ENCODE measurements at places on chromosomes 12 and 14.

GRCh38 chr14:88683119-88683518 lies 109.6 kb downstream of the EML5 start:
- no peak for DNase-seq

DNA sequence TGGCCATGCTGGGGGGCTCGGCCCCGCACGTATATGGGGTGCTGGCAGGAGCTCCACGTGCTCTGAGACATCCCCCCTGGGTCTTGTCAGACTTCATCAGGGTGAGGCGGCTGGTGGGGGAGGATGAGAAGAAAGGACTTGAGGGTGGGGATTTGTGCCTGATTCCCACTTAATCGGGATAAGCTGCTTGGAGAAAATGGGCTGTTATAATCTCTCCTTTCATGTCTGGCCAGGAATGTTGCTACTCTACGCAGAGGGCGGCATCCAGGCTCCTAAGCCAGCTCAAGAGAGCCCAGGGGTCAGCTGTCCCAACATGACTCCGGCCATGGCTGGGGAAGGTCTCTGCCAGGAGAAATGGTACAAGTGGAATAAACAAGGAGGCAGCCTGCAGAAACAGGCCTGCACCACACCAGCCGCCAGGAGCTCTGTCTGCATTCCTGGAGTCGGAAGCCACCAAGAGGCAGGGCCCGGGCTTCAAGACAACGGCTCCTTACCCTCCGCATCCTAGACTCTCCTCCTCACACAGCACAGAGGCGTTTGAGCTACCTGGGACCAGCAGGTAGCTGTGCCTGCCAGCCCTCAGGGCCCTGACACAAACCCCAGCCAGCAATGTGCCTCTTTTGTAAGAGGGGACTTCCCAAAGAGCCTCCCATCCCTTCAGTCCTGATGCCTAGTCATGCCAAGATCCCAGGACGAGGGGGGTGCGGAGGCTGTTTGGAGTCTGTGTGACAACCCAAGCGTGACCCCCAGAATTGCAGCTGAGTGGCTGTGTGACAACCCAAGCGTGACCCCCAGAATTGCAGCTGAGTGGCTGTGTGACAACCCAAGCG lies 195.8 kb upstream of the DIO3 start:
- DNase-seq: peak; percentile 28

GRCh38 chr14:56004323-56004722 lies 113.9 kb upstream of the PELI2 start:
- DNase-seq: no peak

- DNase-seq: no peak
Observed at GRCh38 chr12:22656831-22657230, 31.9 kb downstream of the ETNK1 start.

GRCh38 chr14:102080183-102081080 lies 6.4 kb downstream of the HSP90AA1 start:
- no peak for DNase-seq

GRCh38 chr14:61381553-61381952 lies 60.2 kb downstream of the PRKCH start:
- DNase-seq: no peak

- no peak for DNase-seq
Observed at GRCh38 chr14:24246765-24247212, 4.4 kb upstream of the TINF2 start.

DNA sequence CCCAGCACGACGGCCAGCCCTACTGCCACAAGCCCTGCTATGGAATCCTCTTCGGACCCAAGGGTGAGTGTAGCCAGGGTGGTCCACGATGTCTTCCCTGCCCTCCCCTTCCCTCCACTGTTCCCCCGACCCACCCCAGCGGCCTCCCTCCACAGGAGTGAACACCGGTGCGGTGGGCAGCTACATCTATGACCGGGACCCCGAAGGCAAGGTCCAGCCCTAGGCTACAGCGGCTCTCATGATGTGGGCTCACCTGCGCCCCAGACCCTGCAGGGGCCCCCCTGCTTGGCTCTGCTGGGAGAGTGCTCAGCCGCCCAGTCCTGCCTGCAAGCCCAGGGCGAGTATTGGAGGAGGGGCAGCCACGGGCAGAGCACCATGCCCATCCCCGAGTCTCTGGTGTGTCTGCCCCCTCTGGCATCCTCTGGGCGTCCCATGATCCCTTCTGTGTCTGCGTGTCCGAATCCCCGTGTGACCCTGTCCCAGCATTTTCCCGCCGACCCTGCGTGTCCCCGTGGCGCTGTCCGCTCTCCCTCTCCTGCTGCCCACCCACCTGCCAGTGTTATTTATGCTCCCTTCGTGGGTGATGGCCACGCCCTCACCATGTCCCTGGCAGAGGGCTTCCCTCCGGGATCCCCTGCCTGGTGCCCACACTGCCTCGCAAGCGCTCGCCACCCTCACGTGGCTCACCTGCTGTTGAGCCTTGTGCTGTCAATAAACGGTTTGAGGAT lies 5.0 kb downstream of the CRIP2 start:
- no peak for DNase-seq

- peak; percentile 89 for DNase-seq
Observed at GRCh38 chr14:21106498-21107282, 5.8 kb downstream of the TMEM253 start.

DNA sequence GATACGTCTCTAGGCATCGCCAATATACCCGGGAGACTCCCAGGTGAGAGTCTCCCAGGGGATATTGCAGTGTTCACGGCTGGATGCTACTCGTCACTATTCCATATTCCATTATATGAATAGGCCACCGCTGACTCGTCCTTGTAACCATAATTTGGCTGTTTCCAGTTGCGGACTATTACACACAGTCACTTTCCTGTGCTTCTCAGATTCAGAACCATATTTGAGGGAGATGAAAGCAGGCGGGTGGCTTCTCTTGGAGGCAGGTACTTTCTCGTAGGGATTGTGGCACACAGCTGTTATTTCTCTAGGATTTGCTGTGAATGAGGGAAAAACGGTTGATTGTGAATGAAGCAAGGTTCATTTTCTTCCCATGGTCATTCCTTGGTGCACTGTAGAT lies 73.0 kb downstream of the ADGRD1 start:
- DNase-seq: no peak

GRCh38 chr12:94792693-94793092 lies 142.3 kb upstream of the TMCC3 start:
- DNase-seq: no peak

- no peak for DNase-seq
Observed at GRCh38 chr12:64010069-64010686, 165.7 kb downstream of the SRGAP1 start.

DNA sequence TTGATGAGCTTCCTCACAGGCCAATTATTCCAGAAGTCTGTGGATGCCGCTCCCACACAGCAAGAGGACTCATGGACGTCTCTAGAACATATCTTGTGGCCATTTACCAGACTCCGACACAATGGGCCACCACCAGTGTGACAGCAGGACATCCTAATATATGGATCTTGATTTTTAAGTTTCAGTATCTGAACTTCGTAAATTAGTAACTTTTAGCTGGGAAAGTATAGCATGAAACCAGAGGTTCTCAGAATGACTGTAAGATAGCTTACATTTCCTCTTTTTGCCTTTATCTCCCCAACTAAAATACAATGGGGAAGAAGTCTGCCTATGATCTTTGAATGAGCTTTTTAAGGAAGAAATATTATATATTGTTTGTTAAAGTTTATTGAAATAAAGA lies 87.0 kb downstream of the DNAI7 start:
- no peak for DNase-seq

DNA sequence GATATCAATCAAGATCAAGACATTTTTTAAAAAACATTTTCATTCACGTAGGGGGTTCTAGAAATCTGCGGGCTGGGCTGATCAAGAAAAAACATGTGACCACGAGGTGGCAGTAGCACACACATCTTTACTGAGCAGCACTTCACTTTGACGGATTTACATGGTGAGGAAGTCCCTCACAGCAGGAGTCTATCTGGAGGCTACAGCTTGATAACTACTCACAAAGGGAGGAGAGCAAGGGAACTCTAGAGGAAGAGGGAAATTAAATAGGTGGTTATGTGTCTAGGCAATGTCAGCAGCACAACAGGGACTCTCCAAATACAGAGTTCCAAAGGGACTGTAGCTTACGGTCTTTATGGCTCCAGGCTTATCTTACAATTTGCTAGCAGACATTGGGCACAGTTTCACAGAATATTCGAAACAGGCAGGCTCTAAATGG lies 248.1 kb downstream of the DPY19L2 start:
- peak; percentile 83 for DNase-seq

DNA sequence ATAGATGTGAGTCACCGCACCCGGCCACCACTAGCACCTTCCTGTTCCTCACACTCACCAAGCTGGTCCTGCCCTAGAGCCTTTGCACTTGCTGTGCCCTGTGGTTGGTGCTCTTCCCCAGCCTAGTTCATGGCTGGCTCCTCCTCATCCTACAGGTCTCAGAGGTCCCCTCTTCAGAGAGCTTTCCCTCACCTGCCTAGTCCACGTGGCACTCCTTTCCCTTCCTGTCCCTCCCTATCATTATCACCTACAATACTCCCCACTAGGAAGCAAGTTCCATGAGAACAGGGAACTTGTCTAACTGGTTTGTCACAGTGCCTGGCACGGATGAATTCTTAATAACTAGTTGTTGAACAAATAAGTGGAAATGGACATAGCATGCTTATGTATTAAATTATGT lies 24.0 kb upstream of the TMED10 start:
- DNase-seq: no peak

DNA sequence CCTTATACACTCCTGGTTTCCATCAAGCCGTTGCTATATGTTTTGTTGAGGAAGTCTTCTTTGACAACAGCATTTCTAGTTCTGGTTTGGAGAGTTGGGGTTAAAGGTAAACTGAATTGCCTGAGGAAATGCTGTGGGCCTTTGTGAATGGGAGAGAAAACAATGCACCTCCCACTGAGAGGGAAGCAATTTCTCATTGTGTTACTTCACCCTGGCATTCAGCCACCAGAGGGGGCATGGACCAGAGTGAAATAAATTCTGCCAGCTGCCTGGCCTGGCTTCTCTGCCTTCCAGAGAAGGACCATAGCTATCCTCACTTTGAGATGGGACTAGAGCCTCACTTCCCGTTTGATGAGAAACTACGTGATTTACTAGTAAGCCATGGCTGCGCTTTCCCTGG lies 475.3 kb downstream of the EGLN3 start:
- peak; percentile 56 for DNase-seq

- DNase-seq: no peak
Observed at GRCh38 chr14:25122843-25123242, 72.9 kb upstream of the STXBP6 start.

Data from HAP-1 (cell line).